HFF-Myc (cell line): ENCODE measurements at places on chromosomes 5 and 9.

GRCh38 chr9:132789719-132790118, 88.4 kb downstream of the AK8 start:
- no peak for DNase-seq

DNA sequence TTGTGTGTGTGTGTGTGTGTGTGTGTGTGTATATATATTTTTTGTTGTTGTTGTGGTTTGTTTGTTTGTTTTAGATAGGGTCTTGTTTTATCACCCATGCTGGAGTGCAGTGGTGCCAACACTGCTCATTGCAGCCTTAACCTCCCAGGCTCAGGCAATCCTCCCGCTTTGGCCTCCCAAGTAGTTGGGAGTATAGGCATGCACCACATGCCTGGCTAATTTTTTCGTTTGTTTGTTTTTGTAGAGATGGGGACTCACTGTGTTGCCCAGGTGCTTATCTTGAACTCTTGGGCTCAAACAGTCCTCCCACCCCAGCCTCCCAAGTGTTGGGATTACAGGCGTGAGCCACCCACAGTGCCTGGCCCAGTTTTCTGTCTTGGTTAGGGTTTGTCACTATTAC, 77.3 kb downstream of the GAPVD1 start:
- no peak for DNase-seq

DNA sequence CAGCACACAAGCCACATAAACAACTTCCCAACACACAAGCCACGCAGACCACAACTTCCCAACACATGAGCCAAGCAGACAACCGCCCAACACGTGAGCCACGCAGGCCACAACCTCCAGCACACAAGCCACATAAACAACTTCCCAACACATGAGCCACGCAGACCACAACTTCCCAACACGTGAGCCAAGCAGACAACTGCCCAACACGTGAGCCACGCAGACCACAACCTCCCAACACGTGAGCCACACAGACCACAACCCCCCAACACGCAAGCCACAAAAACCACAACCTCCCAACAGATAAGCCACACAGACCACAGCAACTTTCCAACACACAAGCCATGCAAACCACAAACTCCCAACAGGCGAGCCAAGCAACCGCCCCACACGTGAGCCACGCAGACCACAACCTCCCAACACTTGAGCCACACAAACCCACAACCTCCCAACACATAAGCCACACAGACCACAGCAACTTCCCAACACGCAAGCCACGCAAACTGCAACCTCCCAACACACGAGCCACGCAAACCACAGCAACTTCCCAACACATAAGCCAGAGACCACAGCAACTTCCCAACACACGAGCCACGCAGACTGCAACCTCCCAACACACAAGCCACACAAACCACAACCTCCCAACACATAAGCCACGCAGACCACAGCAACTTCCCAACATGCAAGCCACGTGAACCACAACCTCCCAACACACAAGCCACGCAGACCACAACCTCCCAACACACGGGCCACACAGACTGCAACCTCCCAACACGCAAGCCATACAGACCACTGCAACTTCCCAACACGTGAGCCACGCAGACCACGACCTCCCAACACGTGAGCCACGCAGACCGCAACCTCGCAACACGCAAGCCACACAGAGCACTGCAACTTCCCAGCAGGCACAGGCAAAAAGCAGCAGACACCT, 10.1 kb downstream of the BRD9 start:
- no peak for DNase-seq

GRCh38 chr9:72349240-72349639, 15.8 kb downstream of the ZFAND5 start:
- DNase-seq, result no peak

DNA sequence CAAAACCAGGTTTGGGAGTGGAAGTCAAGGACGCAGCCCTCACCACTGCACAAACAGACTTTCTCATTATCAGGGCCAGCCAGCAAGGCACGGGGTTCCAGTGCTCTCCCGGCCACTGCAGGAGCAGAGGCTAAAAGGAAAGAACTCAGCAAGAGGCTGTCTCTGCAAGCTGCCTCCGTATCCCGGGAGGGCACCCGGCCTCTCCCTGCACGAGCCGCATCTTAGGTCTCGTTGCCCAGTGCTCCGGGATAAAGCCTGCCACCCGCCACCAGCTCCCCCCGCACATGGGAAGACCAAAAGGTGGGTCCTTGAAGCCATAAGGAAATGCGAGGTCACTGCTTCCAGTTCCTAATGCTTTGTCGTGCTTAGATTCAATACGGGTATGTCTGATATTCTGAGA, 117.2 kb upstream of the SARDH start:
- no peak for DNase-seq

GRCh38 chr9:128193469-128194096, 2.2 kb upstream of the CIZ1 start:
- no peak for DNase-seq

- no peak for DNase-seq
These were observed 146.1 kb downstream of the MAST4 start for GRCh38 chr5:66742083-66742895.

DNA sequence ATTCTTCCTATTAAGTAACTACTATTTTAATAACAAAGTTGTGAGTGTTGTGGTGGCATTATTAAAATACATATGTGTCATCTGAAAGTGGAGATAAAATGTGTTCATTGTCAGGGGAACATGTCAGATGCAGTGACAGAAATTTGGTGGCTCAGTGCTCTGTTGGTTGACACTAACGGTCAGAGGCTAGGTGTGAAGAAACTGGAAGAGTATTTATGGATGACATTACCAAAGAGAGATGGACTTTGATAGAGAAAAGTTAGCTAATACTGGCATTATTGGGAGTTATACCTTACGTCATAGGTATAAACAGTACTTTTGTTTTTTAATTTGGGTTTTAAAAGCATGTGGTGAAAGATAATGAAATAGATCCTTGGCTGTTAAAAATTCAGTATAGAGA, 33.7 kb downstream of the PAM start:
- no peak for DNase-seq

GRCh38 chr5:139949710-139950109, 93.4 kb downstream of the NRG2 start:
- DNase-seq, result no peak

GRCh38 chr5:67077296-67077695, 119.3 kb downstream of the CD180 start:
- DNase-seq, result no peak

DNA sequence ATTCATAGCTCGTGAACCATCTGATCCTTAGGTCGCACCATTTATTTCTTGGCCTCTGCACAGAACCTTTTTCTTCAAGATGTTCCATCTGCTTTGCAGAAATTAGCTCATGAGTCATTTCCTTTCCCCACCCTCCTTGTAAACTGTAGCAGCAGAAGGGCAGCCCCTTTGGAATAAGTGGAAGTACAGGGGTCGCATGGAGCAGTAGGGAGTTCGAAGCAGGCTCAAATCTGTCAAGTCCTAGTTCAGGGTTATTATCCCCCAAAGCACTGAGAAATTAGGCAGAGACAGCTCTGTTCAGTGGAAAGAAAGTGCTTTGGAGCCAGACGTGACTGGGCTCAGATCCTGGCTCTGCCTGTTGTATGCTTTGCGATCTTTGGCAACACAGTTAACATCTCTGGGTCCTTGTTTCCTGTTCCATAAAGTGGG, 84.2 kb downstream of the SGCD start:
- peak; percentile 87 for DNase-seq

- DNase-seq, result no peak
These were observed 1343.1 kb upstream of the C9orf72 start for GRCh38 chr9:28916348-28916747.

- no peak for DNase-seq
These were observed 18.7 kb downstream of the DAPK1 start for GRCh38 chr9:87516222-87516925.

DNA sequence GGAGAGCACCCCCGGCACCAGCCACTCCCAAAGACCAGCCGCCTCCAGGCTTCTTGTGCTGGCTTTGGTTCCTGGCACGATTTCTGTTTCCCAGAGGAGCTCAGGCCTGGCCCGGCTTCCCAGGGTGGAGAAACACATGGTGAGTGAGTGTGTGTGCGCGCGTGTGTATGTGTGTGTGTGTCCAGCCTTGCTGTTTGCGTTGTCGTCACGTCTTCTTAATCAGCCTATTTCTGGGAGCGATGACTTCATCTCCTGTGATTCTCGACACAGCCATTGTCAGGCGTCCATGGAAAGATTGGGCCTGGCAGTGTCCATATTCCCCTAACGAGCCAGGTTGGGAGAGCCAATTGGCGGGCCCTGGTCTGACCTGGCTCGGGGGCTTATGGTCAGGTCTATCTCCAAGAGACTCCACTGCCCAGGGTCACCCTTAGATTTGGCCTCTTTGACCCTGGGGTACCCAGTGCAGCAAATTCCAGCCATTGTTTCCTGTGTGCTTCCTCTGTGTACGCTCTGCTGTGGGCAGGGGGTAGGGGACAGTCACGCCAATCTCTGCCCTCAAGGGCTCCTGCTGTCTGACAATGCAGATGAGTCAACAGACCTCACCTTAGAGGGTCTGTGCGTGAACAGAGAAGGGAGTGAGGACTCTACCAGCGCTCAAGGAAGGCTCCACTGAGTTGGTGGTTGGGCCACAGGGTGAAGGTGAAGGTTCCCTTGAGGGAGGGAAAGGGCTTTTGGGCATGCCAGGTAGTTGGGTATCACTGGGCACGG, 73.8 kb downstream of the DAB2IP start:
- peak; percentile 98 for DNase-seq

DNA sequence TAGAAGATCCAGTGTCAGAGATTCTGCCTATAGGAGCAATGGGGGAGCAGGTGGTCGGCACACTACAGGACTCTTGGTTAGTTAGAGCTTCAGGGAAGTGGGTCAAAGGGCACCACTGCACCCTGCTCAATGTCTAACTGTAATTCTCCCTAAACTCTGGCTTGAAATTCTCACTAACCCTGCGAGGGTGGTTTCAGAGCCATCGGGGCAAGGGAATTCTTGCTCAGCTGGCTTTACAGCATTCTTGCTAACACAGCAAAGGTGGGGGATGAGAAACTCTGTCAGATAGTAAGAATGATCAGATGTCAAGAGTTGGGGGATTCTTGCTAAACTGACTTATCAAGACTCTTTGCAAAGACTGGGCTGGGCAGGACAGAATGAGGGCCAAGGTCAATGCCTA, 4.7 kb upstream of the ZNF354C start:
- DNase-seq, result no peak

- DNase-seq, result no peak
These were observed 147.7 kb downstream of the SIL1 start for GRCh38 chr5:139050432-139050831.

DNA sequence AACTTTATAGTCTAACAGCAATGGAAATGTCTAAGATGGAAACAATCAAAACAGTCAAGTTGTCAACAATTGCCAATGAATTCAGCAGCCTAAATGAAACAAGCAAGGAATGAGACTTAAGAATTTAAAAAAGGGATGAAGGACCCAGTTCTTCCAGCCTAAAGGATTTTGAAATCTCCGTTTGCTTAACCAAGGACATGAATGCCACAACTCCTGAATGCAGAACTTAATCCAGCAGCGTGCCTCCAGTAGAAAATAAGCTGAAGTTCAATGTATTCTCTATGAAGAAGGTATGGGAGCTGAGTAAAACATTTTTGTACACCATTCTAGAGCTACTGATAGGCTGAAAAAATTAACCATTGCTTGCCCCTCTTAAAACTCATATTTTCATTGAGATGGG, 411.3 kb downstream of the ARHGEF28 start:
- DNase-seq, result no peak

- no peak for DNase-seq
These were observed 782 bp upstream of the SKP1 start for GRCh38 chr5:134177369-134178095.

DNA sequence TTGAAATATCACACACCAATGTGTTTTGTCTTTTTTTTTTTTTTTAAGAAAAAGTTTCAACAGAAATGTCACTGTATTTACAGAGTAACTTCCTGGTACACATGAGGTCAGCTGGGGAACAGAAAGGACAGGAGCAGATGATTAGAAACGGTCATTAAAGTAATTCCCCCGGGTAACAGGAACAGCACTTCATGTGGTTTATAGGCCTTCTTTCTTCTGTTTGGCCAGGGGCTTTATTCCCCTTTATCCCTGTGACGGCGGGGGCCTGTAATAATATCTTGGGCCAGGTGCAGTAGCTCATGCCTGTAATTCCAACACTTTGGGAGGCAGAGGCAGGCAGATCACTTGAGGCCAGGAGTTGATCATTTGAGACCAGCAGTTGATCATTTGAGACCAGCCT, 30.5 kb upstream of the MSH3 start:
- DNase-seq, result no peak
